Fibroblast of skin of right biceps (primary cell): ENCODE measurements at places on chromosomes 4 and X.

DNA sequence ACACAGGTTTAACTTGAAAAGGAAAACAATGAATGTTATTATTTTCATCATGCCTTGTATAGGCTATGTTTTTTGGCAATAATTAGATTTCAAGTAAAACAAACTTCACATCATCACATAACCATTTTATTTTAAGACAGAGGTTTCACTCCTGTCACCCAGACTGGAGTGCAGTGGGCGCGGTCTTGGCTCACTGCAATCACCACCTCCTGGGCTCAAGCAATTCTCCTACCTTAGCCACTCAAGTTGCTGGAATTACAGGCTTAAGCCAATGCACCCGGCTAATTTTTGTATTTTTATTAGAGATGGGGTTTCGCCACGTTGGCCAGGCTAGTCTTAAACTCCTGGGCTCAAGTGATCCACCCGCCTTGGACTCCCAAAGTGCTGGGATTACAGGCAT is 658.6 kb upstream of the ATOH1 start:
- no peak for DNase-seq

DNA sequence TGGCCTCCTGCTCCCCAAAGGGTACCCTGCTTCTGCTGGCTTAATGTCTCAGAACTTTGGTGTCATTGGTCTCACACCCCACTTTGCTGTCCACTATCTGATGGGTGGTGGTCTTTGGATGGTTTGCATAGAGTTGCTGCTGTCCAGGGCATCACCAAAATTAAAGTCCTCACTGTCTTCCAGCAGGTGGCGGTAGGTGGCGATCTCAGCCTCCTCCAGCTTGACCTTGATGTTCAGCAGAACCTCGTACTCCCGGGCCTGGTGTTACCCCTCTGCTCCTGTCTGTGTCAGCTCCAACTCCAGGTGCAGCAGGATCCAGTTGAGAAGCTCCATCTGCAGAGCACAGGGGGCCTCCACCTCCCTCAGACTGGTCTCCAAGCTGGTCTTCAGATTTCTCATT is 1169.5 kb upstream of the PABPC4L start:
- DNase-seq, result no peak

DNA sequence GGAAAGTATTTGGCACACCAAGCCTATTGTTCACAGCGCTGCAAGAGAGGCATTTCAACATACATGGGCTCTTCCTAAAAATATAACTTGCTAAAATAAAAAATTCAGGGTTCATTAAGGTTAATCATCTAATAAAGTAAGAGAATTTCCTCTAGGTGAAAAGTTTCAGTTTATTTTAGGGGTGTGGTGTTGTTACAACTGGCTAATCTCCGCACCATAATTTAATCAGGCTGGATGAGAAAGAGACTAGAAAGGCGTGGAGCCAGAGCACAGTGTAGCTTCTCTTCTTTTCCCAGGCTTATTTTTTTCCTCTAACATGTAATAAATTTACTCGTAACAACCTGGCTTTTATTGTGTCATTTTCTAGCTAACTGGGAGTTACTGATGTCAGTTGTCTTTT is 47.9 kb downstream of the FHL1 start:
- no peak for DNase-seq

- no peak for DNase-seq
Observed at GRCh38 chr4:56626963-56627362, 54.1 kb downstream of the HOPX start.

DNA sequence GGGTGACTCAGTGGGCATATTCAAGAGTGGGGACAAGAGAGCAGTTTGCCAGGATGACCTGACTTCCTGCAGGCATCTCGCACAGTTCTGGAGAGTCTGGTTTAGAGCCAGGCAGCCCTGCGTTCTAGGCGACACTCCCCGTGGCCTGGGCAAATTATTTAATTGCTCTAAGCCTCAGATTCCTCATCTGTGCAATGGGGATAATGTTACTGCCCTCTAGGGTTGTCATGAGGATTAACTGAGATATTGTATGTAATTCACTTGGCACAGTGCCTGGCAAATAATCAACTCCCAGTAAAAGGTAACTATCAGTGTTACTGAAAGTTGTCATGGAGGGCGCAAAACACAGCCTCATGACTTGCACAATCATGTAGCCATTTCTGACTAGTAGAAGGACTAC is 48.8 kb upstream of the PITX2 start:
- DNase-seq, result no peak

DNA sequence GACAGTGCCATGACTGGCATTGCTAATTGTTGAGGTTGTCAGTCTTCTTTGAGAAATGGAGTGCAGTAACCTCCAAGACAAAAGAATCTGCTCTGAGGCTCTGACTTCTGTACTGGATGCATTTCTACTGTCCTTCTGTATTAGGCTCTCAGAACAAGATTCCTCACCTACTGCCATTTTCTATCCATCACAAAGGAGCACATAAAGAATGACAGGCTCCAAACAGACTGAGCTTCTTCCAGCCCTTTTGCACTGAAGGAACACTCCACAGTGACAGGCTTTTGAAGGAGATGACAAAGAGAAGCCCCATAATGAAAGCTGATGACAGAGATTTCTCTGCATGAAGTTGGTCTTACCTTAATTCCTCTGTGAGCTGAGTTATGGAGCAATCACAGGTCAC is 162.2 kb downstream of the PCDH19 start:
- DNase-seq, result no peak

GRCh38 chrX:103520386-103520785 is 1.1 kb upstream of the RAB40A start:
- DNase-seq, result peak; percentile 89

GRCh38 chr4:7924163-7924562 is 15.5 kb downstream of the AFAP1 start:
- no peak for DNase-seq

- no peak for DNase-seq
Observed at GRCh38 chr4:169167957-169168858, 102.5 kb downstream of the SH3RF1 start.

GRCh38 chrX:153370293-153371055 is 30.7 kb downstream of the PNMA6E start:
- peak; percentile 0 for DNase-seq

- no peak for DNase-seq
Observed at GRCh38 chr4:173498023-173498422, 32.0 kb downstream of the HAND2 start.

DNA sequence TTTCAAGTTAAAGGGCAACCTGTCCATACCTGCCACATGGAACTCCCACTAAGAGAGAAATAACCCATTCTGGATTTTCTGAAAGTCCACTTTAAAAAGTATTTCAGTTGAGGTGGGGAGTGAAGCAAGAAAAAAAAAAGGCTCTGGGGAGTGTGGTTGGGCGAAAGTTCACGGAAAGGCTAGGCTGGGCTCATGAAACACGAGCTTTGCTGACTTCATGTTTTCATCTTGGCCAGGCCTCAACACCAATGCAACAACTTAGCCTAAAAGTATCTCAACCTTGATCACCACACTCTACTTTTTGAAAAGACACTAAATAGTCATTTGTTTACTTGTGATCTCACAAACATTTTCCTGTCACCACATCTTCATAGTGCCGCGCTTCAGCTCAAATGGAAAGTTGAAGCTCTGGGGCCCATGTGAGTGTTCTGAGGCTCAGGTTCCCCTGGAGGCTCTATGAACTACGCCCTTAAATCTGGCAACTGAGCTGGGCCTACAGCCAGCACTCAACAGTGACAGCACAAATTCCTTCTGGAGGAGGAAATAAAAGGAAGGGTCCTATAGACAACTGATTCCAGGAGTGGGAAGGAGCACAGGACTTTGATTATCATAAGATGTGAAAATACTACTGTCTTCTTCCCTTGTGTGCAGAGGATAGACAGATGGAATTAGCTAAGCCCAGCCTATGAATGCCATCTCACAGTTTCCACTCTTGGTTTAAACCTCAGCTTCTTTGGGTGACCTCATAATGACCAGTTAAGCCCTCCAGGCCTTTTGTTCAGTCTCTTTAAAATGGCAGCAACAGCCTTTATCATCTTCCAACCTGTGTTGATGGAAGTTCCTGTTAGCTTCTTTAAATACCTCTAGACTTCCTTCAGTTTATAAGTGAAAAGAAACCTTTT is 5.1 kb downstream of the CD40LG start:
- DNase-seq, result no peak

GRCh38 chrX:130841776-130842175 is 61.2 kb downstream of the ENOX2 start:
- no peak for DNase-seq

DNA sequence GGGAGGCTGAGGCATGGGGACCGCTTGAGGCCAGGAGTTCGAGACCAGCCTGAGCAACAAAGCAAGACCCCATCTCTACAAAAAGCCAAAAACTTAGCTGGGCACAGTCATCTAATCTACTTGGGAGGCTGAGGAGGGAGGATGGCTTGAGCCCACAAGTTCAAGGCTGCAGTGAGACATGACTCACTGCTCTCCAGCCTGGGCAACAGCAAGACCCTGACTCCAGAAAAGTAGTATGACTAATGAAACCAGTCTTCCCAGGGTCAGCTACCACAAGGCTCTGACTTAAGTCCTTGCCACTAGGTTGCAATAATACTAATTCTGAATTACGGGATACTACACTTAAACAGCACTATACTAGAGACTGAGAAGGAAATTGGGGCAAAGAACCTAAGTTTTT is 33.1 kb downstream of the ERVMER34-1 start:
- DNase-seq, result peak; percentile 38

DNA sequence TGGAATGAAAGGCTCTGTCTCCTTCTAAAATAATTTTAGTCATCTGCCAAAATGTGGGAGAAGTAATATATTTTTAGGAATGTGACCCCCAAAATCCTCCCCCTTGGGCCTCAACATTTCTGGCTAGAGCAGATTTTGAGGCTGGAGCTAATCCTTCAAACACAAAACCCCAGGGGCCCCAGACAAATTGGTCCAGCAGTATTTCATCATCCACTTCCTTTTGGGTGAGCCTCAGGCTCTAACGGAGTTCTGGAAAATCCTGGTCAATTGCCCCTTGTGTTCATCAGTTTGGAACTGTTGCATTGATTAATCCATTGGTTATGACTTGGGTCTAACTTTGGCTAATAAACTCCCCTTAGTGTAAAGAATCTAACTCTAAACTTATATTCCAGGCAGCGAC is 67.4 kb upstream of the PCDH19 start:
- DNase-seq, result no peak

- peak; percentile 79 for DNase-seq
Observed at GRCh38 chr4:138051157-138051556, 191.0 kb downstream of the SLC7A11 start.

DNA sequence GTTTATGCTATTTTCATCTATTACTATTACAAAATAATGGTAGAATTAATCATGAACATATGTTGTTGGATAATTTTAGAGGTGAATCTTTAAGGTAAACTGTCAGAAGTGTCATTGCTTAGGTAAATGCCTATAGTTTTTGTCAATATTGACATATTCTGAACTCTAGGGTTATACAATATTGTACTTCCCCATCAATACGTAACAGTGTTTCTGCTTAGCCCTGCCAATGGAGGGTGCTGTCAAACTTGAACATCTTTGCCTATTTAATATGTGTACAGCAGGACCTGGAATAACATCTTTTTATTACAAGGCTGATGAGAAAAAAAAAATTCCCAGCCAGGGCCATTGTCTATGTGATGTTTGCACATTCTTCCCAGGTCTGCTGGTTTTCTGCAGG is 40.8 kb downstream of the ARHGAP24 start:
- DNase-seq, result no peak

DNA sequence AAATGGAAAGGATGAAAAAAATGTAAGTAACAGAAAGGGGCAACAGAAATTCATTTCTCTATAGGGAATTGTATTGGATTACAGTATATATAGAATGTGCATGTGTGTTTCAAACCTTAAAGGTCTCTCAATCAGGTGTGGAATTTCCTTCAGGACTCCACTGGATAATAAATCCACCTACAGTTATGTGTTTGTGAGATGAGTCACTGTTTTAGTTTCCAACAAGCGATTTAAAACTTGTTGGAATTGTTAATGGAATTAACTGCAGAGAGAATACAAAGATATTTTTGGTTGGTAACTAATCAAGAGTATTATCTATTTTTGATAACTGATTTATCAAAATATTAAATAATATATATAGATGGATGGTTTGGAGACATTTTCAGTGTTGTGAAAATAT is 32.8 kb downstream of the CEP44 start:
- DNase-seq, result no peak

DNA sequence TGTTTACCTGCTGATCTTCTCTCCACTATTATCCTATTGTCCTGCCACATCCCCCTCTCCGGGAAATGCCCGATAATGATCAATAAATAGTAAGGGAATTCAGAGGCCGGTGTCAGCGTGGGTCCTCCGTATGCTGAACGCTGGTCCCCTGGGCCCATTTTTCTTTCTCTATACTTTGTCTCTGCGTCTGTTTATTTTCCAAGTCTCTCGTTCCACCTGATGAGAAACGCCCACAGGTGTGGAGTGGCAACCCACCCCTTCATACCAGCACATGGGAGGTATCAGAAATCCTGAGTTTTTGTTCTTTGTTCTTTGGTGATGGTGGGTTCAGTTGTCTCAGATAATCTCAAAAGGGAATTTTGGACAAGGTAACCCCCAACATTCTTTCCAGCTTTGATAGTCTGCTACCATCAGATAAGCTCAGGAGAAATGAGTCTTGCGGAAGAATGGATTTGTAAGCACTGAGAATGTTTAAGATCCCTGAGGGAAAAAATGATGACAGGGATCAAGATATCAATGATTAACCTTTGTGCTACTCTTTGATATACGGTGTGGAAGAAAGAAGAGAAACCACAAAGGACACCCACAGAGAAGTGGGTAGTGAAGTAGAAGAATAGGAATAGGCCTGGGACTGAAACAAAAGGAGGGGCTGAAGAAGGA is 117.9 kb downstream of the CEP44 start:
- peak; percentile 11 for DNase-seq

- DNase-seq, result no peak
Observed at GRCh38 chrX:17027931-17028330, 81.5 kb downstream of the REPS2 start.

DNA sequence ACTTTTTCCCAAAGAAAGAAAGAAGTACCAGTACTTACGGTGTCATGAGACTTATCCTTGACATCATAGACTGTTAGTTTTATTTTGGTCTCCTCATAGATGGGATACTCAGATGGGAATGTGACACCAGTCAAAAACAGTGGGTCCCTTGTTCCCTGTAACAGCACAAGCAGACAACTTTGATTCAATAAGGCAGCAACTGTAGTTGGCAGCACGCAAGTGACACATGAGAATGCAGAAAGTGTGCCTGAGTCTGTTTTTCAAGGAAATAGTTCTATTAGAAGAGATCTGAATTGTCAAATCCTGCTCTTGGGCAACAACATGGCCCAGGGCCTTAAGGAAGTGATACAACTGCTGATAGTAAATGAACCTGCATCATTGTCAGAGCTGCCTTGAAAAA is 443.2 kb downstream of the INPP4B start:
- DNase-seq, result peak; percentile 30

DNA sequence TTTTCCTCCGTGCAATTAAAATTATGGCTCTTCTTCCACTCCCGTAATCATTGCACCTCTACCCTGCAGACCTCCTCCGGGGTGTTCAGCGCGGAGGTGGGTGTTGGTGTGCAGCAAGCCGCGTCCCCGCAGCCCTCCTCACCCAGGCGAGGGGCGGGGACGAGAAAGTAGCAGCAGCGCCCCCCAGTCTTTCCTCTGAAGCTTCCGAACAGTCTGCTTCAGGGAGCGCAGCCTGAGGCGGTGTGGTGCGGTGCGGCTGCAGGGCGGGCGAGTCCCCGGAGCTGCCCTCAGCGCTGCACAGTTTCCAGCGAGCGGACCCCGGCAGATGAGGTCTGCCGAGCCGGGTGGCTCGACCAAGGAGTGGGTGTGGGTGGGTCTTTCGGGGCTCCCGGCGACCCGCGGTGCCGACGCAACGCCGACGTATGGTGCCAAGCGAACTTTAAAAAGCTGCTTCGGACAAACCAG is at the start of gene FRAS1:
TSS of gene FRAS1 (plus strand) at position 189 of the 465 bp plus-strand sequence. CDS start 687 bp downstream, outside the sequence.
- DNase-seq, result peak; percentile 61
